ENCODE measurements at places on chromosomes 16 and 17.

DNA sequence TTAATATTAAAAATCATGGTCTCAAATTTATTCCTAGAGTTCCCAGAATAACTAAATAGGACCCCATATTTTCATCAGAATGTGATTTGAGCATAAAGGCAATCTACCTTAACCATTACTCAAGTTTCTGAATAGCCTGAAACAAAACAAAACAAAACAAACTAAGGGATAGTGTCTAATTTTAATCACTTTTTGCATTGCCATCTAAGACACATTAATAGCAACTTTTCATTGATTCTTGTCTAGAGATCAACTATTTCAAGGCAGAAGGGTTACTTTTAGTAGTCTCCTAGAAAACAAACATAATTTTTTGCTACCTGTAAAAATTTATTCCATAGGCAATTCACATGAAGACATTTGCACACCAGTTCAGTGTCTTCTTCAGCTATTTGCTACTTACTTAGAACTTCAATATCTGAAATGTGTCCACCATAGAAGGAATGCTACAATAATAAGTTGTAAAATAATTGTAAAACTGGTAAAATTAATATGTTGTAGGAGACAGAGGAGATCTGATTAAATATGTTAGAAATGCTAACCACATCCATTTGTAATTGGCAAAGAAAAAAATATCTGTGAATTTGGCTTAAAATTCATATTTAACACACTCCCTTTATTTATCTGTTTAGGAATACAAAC is 94.7 kb downstream of the SKAP1 start:
- DNase-seq: no peak

DNA sequence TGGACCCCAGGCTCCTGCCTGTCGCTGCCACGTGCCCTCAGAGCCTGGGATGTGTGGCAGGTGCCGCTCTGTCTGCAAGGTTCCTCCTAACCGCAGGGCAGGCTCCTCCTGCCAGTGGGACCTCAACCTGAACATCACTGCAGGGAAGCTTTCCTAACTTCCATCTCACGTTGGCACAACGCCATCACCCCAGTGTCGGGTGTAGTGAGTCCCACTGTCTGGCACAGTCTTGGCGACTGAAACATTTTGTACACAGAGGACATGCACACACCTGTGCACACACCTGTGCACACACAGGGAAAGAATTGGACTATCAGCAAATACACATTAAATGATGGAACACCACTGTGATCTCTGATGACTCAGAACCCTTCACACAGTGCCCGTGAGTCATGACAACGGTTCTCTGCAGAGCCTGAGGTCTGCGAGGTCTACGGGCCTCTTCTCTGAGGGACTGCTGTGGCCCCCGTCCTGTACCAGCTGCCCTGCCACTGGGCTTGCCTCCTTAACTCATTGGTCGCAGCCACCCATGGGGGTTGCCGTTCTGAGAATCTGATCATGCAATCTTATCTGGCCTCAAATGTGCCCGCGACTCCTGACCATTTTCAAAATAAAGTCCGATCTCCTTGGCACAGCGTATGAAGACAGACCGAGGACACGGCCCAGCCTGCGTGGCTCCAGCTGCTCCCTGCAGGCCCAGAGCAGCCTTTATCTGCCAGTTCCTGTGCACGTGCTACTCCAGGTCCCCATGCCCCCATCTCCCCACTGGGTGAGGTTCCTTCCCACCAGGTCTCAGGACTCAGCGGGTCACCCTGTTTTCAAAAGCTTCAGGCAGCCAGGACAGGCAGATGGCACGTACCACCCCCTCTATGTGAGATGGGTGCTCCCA is 7.6 kb downstream of the CCDC57 start:
- DNase-seq: no peak

DNA sequence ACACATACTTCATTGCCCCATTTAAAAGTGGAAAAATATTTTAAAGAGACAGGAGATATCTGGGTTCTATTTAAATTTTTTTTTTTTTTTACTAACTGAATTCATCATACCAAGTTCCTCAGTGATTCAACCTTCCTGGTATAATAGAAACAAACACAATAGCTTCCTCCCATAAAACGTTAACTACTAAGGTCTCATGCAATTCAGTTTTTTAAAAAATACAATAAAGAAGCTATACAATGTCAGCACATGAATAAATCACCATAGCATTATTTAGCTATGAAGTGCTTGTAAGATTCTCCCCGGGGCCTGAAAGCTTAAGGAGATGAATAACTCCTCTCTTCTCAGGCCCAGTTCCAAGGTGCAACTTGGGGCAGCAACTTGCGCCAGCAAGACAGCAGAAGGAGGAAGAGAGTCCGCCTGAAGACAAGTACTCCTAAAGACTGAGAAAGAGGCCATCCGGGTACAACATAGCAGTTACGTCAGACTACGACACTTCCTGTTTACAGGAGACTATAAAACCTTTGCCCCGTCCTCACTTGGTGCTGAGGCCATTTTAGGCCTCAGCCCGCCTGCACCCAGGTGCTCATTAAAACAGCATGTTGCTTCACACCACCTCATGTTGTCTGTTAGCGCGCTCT is 81.5 kb downstream of the MYO1D start:
- no peak for DNase-seq

DNA sequence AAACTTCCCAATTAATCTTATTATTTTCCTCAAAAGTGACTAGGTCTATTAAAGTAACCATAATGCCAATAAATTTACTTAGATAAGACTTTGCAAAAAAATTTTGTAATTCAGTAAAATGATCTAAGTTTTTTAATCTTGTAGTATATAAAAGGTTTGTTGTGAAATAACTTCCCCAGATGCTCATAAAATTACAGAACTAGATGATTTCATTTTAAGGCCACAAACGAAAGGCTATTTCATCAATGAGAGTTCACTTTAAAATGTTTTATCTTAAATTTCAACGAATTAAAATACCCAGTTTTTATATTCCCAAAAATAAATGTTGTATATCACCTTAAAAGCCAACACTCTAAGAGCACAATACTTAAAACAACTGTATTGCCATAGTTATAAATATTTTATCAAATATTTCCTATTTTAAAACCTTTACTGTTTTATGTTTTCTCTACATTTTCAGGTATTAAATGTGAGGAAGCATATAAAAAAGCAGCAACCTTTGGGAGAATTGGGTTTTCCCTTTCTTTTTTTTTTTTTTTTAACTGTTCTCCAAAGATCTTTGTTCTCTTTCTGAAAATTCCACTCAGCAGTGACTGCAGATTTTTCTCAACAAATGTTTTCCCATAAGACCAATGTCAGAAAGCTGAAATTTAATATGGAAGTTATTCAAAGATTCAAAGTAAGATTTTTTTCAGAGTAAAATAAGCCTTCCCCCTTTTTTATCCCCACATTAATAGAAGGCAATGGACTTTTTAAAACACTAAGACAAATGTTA is 169.9 kb downstream of the CYB561 start:
- DNase-seq: no peak

DNA sequence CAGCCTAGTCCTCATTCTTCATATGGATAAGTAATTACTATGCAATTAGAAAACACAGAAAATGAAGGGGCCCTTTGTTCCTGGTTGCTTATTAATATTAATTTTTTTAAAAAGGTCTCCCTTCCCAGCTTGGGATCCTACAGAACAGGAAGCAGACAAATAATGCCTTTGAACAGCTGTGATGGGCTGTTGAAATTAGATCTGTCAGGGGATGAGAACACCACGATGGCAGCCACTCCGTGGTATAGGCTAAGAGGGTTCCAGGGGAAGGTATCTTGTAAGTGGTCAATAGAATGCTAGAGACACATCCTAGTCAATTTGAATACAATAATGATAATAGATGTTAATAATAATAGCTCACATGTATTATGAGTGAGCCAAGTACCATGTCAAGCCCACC is 83.1 kb downstream of the CCDC182 start:
- DNase-seq: no peak

DNA sequence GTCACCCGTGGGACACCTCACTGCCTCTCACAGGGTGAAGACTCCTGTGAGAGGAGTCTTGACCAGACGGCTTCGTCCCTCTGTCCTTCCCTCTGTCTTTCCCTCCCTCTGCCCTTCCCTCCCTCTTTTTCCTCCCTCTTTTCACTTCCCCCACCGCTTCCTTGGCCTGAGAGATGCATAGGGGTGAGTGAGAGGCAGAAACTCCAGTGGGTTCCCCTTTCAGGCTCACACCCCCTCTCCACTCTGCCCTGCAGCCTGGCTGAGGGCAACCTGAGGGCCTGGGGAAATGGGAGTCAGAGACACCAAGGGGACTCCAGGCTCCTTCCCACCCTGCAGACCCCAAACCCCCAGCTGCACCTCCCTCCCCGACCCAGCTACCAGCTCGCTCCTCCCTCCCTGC is 14.6 kb upstream of the KRT17 start:
- DNase-seq: no peak

GRCh38 chr17:28643983-28644786 is 773 bp downstream of the BLTP2 start:
- peak; percentile 4 for DNase-seq

DNA sequence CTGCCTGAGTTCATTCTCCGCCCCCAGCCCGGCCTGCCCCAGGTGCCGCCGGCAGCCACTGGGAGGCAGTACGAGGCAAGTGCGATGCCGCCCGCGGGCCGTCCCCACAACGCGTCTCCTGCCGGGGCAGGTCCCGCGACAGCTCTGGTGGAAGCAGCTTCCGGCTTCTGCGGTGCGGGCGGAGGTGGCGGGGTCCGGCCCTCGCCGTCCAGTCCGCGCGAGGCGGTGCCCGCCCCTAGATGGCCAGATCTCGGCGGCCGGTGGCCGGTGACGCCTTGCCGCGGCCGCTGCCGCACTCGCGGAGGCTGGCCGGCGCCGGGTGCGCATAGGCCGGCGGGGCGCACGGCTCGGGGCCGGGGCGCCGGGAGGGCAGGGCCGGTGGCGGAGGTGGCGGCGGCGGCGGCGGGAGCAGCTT is 1.8 kb downstream of the GJD3 start:
- no peak for DNase-seq

DNA sequence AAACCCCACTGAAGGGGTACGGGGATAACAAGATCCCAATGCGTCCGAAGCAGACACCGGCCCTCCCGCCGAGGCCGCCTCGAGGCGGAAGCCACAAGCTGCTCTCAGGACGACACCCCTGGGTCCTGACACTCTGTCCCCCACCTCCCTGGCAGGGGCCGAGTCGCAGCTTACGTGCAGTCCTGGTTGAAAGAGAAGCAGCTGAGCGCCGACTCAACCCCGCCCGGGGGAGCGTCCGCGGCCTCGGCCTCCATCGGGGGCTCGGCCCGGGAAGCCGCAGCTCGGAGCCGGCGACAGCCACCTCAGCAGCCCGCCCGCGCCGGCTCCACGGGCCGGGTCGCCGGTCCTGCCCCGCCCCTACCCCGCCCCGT is at the start of gene WIPI1:
WIPI1 (minus strand) TSS at position 329 of the 371 bp plus-strand sequence; CDS start at position 254, 75 bp downstream.
- no peak for DNase-seq

DNA sequence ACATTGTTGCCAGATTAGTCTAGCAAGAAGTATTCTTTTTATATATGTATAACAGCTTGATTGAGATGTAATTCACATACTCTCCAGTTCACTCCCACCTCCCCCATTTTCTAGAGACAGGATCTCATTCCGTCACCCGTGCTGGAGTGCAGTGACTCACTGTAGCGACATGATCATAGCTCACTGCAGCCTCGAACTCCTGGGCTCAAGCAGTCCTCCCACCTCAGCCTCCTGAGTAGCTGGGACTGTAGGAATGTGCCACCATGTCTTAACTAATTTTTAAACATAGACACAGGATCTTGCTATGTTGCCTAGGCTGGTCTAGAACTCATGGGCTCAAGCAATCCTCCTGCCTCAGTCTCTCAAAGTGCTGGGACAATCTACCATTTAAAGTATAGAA is 3.3 kb upstream of the RSAD1 start:
- DNase-seq: no peak

DNA sequence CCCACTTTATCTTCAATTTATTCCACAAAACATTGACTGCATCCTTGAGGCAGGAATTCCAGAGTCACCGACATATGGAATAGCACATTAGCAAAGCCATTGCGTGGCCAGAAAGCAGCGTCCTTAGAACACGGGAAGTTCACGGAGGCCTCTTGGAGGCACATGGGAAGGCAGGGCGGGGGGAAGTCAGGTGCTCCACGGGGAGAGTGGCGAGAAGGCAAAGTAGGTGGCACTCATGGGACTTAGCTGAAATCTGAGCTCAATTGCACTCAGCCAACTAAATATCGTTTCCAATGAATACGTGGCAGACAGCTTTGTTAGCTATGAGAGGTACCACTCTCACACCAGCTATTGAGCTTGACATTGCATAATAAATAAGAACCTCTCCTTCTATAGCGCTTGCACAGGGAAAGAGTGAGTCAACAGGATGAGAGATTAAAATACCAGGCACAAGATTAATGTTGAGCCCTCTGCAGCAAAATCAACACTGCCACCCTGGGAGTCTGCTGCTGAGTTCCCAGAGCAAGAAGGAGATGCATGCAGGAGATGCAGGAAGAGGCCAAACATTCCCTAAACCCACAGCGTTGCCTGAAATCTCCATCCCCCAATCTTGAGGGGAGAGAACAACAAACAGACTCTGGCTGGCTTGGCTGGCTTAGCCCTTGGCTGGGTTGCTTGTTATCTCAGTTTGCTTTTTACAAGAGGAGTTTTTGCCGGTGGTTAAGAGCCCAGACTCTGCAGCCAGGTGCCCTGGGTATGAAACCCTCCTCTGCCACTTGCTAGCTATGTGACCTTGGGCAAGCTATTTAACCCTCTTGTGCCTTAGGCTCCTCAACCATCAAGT is 28.8 kb downstream of the ABCC12 start:
- no peak for DNase-seq

- no peak for DNase-seq
Observed at GRCh38 chr16:2712546-2712945, 7.5 kb downstream of the PRSS27 start.

DNA sequence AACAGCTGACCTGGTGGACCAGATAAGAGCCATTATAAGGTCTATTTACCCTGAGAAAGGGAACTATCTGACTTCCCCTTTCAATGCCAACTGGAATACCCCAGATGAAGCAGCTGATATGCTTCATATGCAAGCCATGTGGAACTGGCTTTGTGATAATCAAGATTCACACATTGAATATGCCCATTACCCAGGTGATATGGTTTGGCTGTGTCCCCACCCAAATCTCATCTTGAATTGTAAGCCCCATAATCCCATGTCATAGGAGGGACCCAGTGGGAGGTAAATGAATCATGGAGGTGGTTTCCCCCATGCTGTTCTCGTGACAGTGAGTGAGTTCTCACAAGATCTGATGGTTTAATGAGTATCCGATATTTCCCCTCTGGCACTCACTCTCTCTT is 42.1 kb downstream of the IKZF3 start:
- no peak for DNase-seq

DNA sequence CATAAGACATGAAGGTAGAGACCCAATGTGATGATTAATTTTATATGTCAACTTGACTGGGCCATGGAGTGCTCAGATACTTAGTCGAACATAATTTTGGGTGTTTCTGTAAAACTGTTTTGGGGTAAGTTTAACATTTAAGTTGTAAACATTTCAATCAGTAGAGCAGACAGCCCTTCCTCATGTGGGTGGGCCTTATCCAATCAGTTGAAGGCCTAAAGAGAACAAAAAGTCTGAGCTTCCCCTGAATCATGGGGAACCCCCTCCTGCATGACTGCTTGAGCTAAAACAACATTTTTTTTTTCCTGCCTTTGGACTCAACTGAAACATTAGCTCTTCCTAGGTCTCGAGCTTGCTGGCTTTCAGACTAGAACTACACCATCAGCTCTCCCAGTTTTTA is 327.3 kb upstream of the SOX9 start:
- no peak for DNase-seq
